Bladder microvascular endothelial cell (primary cell): ENCODE measurements at places on chromosomes 13 and 19. TPM values are rescaled to one million over a fixed set of nuclear protein-coding genes. Genes with fewer than 3 reads are reported as not detected.

Gene SEMA6B
- 136 and 191 TPM in 2 replicates for total RNA-seq

Gene ACP7
- total RNA-seq: 0.06 TPM in 1 of 2 replicates, not detected in the other

Gene ZNF486
- total RNA-seq: 4.2 and 9.9 TPM in 2 replicates

Gene PSG2
- not detected in 2 replicates for total RNA-seq

Gene ZNF730
- total RNA-seq: 1.1 and 2.0 TPM in 2 replicates

Gene FARP1
- total RNA-seq: 6.6 and 32.7 TPM in 2 replicates

Gene CEACAM8
- not detected in 2 replicates for total RNA-seq
